ENCODE measurements at places on chromosomes 5 and 9. TPM values are rescaled to one million over a fixed set of nuclear protein-coding genes. Genes with fewer than 3 reads are reported as not detected.

Gene FGF1
- total RNA-seq = not detected

Gene NR4A3
- total RNA-seq = 1.4 TPM

Gene HACD4
- total RNA-seq = 0.72 TPM

Gene DHFR
- total RNA-seq = 45.4 TPM

DNA sequence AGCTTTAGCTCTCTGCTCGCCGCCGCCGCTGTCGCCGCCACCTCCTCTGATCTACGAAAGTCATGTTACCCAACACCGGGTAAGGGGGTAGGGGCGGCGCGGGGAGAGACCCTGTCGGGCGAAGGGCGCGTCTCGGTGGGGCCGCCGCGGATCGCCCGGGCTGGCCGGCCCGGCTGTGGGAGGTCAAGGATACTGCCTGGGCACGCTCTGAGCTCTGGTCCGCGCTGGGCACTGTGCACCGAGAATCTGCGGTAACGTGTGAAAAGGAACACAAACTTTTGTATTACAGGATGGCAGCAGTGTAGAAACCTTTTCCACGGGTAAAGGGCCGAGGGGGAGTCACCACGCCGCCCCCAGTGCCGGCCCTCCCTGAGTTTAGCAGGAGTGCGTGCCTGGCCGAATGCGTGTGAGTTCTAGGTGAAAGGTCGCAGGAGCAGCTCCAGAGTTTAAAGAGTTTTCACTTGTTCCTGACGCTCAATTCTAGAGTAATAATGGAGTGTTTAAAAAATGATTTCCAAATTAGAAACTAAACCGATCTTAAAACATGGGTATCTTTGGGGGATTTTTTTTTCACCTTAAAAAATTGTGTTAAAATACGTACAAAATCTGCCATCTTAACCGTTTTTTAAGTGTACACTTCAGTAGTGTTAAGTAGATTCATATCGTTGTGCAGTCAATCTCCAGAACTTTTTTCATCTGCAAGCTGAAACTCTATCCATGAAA, at the start of gene HSDL2:
HSDL2 (plus strand) TSS at position 7 of the 723 bp plus-strand sequence; CDS start at position 63, 56 bp downstream.
- peak within 1 kb of the TSS; percentile 85 for H3K4me3 ChIP-seq
- DNase-seq = no peak
- H3K36me3 ChIP-seq = peaks cover 2% of the 10 kb centered on the region
- H3K27ac ChIP-seq = peak within 1 kb of the TSS; percentile 98
- H3K27me3 ChIP-seq = no peaks in the 10 kb centered on the region

GRCh38 chr5:35094948-35095347, 47.2 kb upstream of the AGXT2 start:
- no peaks in the 10 kb centered on the region for H3K4me1 ChIP-seq
- H3K36me3 ChIP-seq = no peaks in the 10 kb centered on the region
- H3K27me3 ChIP-seq = no peaks in the 10 kb centered on the region
- no peak for DNase-seq
- no peak overlapping the region for H3K4me3 ChIP-seq
- H3K27ac ChIP-seq = no peak overlapping the region

DNA sequence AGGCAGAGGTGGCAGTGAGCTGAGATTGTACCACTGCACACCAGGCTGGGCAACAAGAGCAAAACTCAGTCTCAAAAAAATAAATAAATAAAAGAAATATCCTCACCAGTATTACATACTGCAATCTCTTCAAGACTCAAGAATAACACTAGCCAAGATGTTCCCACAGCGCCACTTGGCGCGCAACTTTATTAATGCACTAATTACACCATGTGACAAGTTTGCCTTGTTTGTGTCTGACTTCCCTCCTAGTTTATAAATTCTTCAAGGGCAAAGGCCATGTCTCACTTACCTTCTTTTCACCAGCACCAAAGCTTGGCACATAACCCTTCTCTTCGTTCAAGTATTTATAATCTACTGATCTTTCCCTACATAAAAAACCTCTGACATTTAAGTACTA, 4.8 kb downstream of the SKP1 start:
- peaks cover 20% of the 10 kb centered on the region for H3K36me3 ChIP-seq
- no peak overlapping the region for H3K27ac ChIP-seq
- peaks cover 13% of the 10 kb centered on the region for H3K4me1 ChIP-seq
- no peaks in the 10 kb centered on the region for H3K27me3 ChIP-seq
- H3K4me3 ChIP-seq = no peak overlapping the region

DNA sequence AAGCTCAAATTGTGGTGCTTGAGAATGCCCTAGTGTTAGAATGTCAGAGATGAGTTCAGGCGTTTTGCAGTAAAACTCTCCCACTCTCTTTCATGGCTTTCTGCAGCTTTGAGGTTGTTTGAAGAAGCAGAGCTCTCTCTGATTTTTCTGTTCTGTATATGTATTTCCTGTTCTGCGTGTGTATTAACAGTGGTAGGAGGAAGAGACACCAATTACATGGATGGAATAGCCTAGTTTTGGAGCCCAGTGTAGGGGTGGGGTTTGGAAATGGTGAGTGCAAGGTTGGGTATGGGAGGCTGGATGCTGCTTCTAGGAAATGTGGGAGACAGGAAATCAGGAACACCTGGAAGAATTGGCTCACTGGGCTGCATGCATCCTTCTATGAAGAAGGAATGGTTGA, 12.4 kb downstream of the LARP1 start:
- no peaks in the 10 kb centered on the region for H3K36me3 ChIP-seq
- H3K27me3 ChIP-seq = no peaks in the 10 kb centered on the region
- peaks cover 37% of the 10 kb centered on the region for H3K4me1 ChIP-seq
- no peak for DNase-seq
- no peak overlapping the region for H3K27ac ChIP-seq
- H3K4me3 ChIP-seq = no peak overlapping the region

DNA sequence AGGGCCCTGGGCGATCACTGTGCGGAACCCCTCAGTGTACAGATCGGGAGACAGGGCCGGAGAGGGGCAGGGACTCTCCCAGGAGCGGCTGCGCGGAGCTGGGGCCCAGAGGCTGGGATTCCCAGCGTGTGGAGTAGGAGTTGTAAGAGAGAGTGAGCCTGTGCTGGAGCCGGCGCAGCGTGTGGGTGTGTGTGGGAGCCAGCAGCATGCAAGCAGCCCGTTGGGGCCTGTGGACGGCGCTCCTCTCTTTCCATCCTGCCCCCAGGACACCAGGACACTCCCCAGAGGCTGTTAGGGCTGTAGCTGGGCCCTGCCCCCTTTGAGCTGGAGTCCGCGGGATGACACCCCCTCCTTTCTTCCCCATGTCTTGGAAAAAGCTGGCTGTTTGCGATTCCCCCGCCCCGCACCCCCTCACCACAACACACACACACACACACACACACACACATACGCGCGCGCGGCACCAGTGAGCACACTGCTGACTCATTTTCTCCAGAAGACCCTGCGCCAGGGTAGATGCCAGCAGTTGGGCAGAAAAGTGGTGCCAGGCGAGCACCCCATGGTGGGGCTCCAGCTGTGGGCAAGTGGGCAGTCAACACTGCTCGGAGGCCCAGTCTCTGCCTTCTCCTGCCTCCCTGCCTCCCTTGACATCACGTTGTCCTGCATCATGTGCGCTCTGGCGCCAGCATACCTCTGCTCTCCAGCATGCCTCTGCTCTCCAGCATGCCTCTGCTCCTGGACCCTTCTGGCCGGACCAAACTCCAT, 1.5 kb downstream of the COL27A1 start:
- DNase-seq = peak; percentile 18
- H3K36me3 ChIP-seq = peaks cover 3% of the 10 kb centered on the region
- peak overlapping the region; percentile 95 for H3K4me3 ChIP-seq
- peaks cover 11% of the 10 kb centered on the region for H3K27me3 ChIP-seq
- H3K27ac ChIP-seq = peak overlapping the region; percentile 91
- peaks cover 36% of the 10 kb centered on the region for H3K4me1 ChIP-seq
